ENCODE measurements at places on chromosomes 3 and 15. TPM values are rescaled to one million over a fixed set of nuclear protein-coding genes. Genes with fewer than 3 reads are reported as not detected.

MUSTN1 gene
- 0.79 TPM for total RNA-seq

- DNase-seq = no peak
Measured at GRCh38 chr3:64987726-64988125, 299.9 kb upstream of the ADAMTS9 start.

DNA sequence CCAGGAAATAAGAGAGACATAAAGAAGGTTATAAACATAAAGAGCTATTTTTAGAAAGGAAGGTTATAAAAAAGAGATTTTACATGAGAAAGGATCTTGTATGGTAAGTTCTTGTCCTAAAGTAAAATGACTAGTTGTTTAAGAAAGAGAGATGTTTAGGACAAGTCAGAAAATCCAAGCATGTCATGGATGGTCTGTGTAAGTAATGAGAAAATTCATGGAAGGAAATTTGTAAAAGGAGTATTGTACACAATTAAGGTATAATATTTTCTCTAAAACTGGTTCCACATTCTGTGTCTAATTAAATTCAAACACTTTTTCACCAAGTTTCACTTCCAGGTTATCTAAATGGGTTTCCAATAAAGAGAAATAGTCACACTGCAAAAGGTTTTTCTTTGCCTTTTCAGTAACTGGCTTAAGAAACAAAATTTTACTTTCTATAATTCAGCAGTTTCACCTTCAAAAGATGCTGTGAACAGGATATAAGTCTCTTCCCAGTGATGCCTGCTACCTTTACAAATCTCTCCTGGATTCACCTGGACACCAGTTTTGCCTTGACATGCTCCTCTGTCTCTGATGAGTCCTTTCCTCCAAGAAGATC, 455.7 kb downstream of the ZIC1 start:
- DNase-seq = no peak

DNA sequence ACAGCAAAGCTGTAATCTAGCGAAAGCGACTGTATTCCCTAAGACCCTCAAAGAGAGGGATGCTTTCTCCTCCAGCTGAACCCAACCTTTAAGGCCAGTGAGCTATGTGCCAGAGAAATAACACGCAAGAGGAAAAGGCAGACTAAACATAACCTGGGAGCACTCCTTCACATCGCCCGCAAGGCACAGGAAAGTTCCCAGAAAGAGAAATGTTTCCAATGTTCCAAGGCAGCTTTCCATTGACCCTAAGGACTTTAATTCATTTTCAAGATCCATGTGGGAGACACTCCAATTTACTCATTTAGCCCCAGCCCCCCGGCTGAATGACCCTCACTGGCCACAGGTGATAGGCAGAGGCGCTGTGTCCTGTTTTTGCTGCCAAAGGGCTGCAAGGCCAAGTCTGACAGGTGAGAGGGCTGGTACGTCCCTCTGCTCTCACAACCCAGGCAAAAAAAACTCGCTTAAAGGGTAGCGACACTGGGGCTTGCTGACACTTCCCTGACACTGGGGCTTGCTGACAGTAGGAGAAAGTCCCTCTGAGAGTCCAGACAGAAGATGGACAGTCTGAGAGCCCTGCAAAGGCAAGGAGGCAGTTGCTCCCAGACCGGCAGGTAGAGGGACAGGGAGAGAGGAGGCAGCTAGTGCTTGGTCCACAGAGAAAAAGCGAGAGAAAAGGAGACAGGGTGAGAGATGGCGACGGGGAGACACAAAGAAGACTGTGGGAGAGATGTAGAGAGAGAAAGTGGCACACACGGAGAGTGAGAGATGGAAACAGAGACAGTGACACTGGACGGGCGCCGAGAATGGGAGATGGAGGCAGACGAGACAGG, 702 bp downstream of the ARHGEF3 start:
- no peak for DNase-seq
